IPS-NIHi11 (cell line): ENCODE measurements at places on chromosomes 7 and 10.

DNA sequence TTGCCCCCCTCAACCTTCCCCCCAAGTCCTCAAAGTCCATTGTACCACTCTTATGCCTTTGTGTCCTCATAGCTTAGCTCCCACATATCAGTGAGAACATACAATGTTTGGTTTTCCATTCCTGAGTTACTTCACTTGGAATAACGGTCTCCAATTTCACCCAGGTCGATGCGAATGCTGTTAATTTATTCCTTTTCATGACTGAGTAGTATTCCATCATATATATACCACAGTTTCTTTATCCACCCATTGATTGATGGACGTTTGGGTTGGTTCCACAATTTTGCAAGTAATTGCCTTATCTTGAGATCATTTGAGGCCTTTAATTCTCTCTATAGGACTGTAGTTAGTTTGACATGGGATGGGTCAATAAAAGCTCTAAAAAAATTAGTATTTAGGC, 124.7 kb downstream of the ARL4A start:
- DNase-seq = no peak

DNA sequence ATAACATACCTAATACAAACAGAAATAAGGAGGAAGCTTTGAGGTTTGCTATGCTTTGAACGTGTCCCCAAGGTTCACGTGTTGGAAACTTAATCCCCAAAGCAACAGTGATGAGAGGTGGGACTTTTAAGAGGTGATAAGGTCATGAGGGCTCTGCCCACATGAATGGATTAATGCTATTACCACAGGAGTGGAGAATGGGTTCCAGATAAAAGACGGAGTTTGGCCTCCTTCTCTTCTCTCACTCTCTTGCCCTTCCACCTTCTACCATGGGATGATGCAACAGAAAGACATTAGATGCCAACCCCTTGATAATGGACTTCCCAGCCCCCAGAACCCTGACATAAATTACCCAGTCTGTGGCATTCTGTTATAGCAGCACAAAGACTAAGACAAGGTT, 9.6 kb downstream of the ITGB1 start:
- DNase-seq = no peak

DNA sequence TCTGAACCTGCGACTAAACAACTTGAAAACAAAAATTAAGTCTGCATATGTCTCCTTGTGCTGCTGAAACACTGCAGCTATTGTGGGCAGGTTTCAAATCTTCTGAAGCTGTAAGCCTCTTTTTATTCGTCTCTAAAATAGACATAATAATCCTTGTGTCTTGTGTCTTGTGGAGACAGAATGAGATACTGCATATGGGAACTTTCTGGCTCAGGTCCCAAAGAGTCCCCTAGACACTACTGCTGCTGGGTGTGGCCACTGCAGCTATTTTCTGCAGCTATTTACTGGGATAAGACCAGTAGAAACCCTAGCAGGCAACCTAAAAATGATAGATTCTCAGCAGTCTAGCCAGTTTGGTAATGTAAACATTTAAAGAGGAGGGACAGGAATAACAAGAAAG, 252.0 kb downstream of the ELMO1 start:
- no peak for DNase-seq

DNA sequence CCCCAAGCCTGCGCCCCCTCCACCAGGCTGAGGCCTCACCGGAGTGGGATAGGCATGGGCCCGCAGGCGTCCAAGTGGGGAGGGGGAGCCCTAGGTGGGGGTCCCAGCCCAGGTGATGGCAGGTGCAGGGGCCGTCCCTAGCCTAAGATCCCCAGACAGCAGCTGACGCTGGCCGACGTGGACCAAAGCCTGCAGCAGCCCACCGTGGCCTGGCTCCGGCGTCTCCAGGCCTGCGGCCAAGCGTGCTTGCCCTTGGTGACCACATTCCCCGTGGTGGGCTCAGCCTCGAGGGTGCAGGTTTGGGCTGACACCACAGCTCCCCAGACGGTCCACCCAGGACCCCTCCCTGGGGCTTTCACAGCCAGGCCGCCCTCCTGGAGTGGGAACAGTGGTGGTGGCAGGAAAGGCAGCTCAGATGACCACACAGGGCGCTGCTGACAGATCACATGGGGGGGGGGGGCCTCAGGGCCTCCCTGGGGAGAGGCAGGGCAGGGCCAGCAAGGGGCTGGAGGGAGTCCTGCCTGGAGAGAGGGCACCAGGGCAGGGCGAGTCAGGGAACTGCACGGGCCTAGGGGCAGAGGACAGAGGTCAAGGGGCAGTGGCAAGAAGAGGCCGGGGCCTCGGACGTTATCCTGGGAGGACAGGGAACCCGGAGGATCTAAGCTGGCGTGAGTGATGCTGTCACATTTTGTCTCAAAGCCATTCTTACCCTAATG, 767 bp upstream of the ADAM8 start:
- DNase-seq = no peak

DNA sequence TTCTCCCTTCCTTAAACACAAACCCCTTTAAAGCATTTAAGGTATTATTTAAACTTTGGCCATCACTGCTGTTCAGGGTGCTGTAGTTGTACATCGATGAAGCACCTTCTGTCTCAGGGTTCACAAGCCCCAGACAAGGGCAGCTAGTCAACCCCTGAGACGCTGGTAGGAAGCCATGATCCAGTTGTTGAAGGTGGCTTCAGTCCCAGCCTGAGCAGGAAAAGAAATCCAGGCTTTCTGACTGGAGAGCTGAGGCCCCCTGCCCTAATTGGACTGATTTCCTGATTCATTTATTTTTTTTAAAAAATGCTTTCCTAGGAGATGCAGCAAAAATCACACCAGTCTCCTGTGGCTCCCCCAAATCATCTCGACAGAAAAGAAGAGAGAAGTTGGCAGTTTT, 15.8 kb downstream of the CPA1 start:
- no peak for DNase-seq

GRCh38 chr7:117281562-117281961, 41.3 kb downstream of the WNT2 start:
- DNase-seq = no peak

DNA sequence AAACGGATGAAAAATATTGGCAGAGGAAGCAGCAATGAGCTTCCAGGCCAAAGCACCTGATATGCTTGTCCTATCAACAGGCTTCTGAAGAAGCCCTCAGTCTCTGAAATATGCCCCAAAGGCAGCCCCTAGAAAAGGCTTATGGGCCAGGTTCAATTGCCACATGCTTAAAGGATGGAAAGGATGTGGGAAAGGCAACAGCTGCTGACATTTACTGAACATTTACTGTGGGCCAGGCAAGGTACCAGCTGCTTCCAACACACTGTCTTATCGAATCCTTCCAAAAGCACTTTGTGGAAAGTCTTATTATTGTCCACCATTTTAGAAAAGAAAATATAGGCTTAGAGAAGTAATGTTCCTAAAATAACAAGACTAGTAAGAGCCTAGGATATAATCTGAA, 56.5 kb downstream of the DOCK4 start:
- DNase-seq = no peak

DNA sequence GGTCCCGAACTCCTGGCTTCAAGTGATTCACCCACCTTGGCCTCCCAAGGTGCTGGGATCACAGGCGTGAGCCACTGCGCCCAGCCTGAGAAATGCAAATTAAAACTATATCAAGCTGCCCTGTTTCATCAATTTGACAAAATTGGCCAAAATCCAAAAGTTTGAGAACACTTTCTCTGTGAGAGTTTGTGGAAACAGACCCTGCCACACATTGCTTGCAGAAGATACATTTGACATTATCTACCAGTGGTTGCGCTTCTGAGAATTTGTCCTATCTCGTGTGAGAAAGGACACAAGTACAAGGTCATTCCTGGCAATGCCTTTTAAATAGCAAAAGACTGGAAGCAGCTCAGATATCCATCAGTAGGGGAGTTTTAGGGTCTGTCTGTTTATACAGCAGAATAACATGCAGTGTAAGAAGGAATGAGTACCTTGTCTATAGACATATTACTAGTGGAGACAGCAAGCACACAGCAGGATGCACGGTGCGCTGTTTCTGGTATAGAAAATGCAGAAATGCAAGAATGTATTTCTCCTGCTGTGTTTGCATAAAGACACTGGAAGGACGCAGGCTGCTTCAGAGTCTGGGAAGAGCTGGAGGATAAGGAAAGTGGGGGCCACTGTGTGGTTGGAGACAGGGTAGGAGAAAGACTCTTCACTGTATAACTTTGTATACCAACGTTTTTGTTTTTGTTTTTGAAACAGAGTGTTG, 4.3 kb downstream of the LHPP start:
- no peak for DNase-seq

DNA sequence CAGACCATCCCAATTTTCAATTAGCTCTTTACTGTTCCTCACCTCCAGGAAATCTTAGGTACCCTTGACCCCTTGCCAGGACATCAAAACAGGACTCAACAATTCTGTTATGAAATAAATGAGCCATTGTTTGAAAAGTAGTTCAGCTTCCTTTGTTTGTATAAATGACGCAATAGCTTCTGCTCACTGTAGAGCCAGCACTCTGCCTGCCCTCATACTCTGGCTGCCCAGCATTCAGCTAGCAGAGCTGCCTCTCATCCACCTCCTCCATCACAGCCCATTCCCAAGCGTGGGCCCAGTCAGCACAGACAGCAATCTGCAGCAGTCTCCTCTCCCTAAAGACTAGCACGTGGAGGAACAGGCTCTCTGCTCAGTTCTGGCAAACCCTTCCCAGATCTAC, 478.6 kb downstream of the GRID1 start:
- no peak for DNase-seq
